Adrenal gland (tissue), 19 donors: ENCODE measurements at places on chromosomes 2 and 18. TPM values are rescaled to one million over a fixed set of nuclear protein-coding genes. Genes with fewer than 3 reads are reported as not detected.

GRCh38 chr2:132383956-132384355 is 32.6 kb upstream of the GPR39 start:
- DNase-seq: no peak

GRCh38 chr2:150888337-150888736 is 373.3 kb downstream of the RBM43 start:
- peak; percentile 46 for DNase-seq

DNA sequence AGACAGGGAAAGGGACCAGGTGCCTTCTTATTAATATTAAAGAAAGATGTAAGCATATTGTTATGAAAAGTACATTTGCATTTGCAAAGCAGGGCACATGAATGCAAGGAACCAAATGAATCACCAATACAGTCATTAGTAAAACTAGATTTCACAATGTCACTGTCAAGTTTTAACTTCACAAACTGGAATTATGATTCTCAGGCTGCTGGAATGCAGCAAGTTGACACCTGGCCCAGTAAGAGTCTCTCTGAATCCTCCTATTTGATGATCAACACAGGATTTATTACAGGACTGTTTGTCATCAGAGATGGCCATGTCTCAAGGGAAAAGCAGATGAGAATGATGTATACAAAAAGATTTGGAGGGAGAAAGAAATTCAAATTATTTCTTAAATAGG is 72.9 kb upstream of the STK39 start:
- DNase-seq: no peak

GRCh38 chr2:151106805-151107506 is 154.7 kb downstream of the RBM43 start:
- DNase-seq: no peak

The CYP26B1 gene
- 27.4 TPM for total RNA-seq
